ENCODE measurements at places on chromosomes 12 and 14.

DNA sequence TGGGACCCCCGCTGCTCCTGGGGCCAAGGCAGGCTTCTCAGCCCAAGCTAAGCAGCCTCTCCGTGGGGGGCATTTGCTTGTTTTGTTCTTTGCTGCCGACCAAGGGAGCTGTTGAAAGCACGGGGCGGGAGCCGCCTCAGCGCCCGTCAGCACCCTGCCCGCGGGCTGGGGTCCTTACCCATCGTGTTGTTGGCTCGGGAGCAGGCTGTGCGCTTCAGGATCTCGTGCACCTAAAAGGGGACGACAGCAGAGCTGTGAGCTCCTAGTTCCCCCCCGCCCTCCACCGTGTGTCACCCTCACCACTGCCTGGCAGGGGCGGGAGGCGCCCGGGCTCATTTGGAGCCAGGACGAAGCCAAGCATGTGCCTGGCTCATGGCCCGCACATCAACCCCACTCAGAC is 117.5 kb downstream of the ANO2 start:
- DNase-seq, result no peak

DNA sequence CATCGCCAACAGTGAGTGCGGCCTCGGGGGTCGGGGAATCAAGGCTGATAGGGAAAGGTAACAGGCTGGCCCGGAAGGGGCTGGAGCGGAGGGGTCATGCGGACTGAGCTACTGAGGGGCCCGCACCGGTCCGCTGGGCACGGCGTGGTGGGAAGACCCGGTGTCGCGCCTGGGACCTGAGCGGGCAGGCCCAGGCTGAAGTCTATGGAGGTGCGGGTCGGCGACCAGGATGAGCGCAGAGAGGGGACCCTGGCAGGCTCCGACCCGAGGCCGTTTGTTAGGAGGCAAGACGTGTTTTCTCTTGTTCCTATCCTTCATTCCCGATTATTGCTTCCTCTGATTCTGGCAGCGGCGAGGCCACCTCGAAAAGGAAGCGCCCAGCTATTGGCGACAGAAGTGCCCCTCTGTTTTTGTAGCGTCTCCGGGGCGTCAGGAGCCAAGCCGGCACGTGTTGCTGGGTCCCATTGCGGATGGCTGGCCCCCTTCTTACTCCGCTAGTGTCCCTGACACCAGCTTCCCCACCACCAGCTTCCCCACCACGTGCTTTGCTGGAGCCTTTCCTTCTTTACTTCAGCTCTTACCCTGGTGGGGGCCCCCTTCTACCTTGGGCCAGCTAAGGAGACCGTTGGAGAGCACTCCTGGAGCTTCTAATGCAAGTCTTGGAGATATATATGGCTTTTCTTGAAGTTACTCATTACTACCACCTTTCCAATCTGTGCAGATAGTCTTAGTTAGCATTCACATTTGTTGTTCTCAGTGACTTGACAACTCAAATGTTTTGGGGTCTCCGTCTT is 653 bp downstream of the PA2G4 start:
- no peak for DNase-seq

DNA sequence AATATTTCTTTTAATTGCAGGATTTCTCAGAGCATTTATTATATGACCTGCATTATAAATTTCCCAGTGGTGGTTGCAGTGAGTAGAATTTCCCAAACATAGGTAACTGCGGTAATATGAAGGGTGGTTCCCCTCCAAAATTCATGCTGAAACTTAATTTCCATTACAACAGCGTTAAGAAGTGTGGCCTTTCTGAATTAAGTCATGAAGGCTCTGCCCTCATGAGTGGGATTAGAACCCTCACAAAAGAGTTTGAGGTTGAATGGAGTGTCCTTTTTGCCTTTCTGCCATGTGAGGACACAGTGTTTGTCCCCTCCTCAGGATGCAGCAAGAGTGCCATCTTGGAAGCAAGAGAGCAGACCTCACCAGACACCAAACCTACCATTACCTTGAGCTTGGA is 233.6 kb downstream of the KTN1 start:
- no peak for DNase-seq

DNA sequence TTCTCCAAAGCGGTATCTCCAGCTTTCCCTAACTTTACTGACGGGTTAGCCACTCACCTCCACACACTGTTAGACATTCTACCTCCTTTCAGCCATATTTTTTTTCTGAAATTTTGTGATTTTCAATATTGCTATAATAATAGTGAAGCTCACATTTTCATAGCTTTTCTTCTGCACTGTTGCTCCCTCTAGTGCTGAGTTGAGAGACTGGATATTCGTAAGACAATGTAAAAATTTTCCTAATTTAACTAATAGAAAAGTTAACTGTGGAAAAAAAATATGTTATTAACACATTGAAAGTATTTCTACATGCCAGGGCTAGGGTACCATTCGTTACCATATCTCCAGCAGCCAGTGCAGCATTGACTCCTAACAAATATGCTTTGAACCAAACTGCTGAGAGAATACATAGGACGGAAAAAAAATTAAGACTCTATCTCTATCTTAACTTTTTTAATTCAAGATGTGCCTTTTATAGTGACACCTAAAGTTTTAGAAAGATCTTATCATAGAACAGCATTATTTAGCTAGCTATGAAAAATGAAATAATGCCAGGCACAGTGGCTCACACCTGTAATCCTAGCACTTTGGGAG is 48.7 kb upstream of the ABCC9 start:
- DNase-seq, result no peak

- no peak for DNase-seq
These were observed 373.5 kb upstream of the OR4E1 start for GRCh38 chr14:22047115-22047514.

DNA sequence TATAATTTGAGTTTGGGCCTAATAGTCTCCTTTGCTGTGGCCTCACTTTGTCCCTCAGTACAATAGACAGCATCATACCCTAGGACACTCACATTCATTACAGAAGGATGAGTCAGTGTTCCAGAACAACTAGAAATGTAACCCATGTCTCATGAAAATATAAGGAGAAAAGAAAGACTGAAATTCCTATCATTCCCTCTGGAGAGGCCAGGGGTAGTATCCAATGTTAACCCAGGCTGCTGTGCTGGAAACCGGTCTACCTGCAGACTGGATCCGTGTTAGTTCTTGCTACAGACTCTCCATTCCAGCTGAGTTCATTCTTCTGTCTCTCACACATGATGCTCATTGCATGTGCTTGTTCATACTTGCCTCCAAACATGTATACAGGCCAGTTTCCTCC is 75.8 kb upstream of the HOXC13 start:
- DNase-seq, result no peak

GRCh38 chr12:905261-906031 is 44.0 kb downstream of the RAD52 start:
- DNase-seq, result no peak

DNA sequence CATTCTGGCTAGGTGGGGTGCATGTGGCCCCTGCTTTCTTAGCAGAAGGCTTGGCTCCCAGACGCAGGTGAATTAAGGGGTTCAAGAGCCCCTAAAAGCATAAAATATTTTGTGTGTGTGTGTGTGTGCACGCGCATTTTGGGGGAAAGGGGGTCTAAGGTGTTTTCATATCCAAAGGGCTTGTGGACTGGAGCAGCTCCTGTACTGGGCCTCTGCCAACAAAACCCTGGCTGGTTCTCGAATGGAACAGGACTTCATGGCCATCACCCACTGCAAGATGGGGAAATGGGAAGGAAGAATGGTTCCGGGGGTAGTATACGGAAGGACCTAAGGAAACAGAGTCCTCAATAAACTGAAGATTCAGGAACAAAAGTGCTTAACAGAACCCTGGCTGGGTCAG is 3.9 kb upstream of the ATN1 start:
- DNase-seq, result no peak

GRCh38 chr14:20436363-20436755 is 393 bp upstream of the KLHL33 start:
- no peak for DNase-seq

- no peak for DNase-seq
These were observed 167.3 kb downstream of the DACT1 start for GRCh38 chr14:58805057-58805456.

GRCh38 chr12:92719674-92720073 is 16.9 kb downstream of the PLEKHG7 start:
- DNase-seq, result no peak

GRCh38 chr14:76867516-76868453 is 41.6 kb downstream of the LRRC74A start:
- no peak for DNase-seq

DNA sequence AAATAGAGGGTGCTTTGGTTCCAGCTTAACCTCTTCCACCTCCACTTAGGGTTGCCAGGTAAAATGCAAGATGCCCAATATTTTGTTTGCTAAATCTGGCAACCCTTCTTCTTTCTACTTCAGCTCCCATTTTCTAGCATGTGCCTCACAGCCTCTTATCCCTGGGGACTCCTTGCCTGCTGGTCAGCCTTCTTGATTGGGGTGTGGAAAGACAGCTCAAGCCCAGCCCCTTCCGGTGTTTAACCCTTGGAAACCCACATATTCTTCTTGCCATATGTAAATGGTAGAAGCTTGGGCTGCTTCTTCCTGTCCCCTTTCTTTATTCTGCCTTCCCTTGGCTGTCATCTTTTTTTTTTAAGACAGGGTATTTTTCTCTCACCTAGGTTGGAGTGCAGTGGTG is 5.7 kb downstream of the SPIC start:
- no peak for DNase-seq

- DNase-seq, result no peak
These were observed 167.5 kb upstream of the PRICKLE1 start for GRCh38 chr12:42756841-42757623.

DNA sequence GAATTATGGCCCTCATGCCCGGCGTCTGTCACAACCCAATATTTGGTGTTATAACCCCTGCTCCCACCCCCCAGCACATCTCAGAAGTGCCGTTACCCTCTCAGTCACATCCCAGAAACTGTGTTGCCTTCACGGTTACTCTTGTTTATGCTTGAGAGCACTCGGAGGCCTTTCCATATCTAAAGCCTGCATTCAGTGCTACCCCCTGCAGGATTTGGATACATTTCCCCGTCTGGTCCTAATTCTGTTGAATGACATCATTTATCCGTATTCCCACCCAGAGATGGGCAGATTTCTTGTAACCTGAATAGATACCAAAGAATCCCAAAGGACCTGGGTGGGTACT is 19.1 kb upstream of the FOS start:
- DNase-seq, result no peak

GRCh38 chr12:97968641-97969197 is 506.1 kb downstream of the RMST start:
- DNase-seq, result no peak

GRCh38 chr14:77275041-77275580 is 4.1 kb upstream of the NGB start:
- no peak for DNase-seq

GRCh38 chr14:99426265-99426664 is 54.4 kb downstream of the SETD3 start:
- DNase-seq, result no peak

DNA sequence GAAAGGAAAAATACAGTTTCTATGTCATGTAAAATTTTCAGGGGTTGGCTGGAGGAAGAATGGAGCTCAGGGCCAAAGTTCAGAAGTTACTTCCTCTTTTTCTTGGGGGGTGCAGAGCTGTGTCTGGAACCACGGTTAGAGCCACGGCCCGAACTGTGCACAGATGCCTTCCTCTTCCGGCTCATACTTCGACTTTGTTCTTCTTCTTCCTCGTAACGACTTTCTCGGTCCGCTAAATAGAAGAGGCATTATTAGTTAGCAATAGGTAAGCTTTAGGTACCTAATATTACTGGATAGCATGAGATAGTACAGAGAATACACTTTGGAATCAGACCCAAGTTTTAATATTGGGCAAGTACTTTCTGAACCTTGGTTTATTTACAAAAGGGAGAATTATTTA is 31.2 kb downstream of the SUPT16H start:
- no peak for DNase-seq

GRCh38 chr14:106665814-106666213 is 1139.4 kb downstream of the TMEM121 start:
- DNase-seq, result no peak

DNA sequence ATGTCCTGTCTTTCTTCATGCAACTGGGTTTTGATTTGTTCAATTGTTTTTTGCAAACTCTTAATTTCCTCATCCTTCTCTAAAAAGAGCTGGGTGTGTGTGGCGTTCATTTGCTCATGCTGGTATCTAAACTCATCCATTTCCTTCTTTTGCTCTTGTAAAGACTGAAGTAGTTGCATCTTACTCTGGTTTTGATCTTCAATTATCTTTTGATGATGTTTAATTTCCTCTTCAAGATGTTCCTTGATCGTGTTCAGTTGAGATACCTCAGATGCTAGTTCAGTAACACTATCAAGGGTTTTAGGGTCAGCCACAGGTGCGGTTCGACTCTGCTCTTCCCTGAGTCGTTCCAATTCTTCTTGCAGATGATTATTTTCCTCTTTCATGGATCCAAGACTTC is 34.8 kb downstream of the TRIP11 start:
- no peak for DNase-seq

- DNase-seq, result no peak
These were observed 455.6 kb upstream of the SEL1L start for GRCh38 chr14:81989211-81989610.

DNA sequence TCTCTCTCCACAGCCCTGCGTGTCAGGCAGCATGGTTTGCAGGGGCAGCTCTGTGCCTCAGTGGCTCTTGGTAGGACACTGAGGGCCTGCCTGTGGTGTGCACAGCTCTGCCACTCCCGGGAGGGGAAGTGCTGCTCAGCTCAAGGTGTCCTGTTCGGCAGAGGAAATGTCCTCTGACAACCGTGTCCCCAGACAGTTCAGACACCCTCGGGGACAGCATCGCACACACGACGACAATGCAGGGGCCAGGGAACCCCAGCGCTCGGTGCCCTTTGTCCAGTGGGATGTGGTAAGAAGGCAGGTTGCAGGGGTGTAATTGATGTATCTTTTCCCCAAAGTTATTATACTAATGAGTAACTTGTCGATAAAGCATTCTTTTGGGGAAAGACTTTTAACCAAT is 14.2 kb downstream of the ANKLE2 start:
- DNase-seq, result no peak

DNA sequence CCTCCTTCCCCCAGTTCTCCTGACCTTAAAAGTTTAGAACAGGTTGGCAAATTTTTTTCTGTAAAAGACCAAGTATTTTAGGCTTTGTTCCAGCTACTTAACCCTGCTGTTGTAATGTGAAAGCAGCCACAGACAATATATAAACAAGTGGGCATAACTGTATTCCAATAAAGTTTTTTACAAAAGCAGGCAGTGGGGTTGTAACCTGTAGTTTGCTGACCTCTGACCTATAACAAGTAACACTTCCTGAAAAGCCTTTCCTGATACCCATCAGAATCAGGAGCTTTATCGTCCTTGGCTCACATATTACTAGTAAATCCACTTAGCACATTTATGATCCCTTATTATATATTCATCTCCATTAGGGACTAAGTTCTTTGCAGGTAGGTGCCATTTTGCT is 13.1 kb upstream of the SMARCC2 start:
- DNase-seq, result no peak

All from NCI-H1436 (cell line).